Upper lobe of right lung (tissue), 1 donor: ENCODE measurements at places on chromosomes 1 and 21.

GRCh38 chr1:164790081-164790480 lies 231.1 kb downstream of the PBX1 start:
- H3K4me3 ChIP-seq: no peak overlapping the region
- DNase-seq: no peak
- no peak overlapping the region for H3K27ac ChIP-seq
- H3K4me1 ChIP-seq: peaks cover 23% of the 10 kb centered on the region
- H3K36me3 ChIP-seq: peaks cover 10% of the 10 kb centered on the region

- no peaks in the 10 kb centered on the region for H3K36me3 ChIP-seq
- peaks cover 6% of the 10 kb centered on the region for H3K4me1 ChIP-seq
- DNase-seq: no peak
Observed at GRCh38 chr21:26130249-26130881, 40.2 kb downstream of the APP start.

GRCh38 chr1:216765346-216766300 lies 42.4 kb upstream of the ESRRG start:
- H3K4me1 ChIP-seq: no peaks in the 10 kb centered on the region
- no peak for DNase-seq
- no peaks in the 10 kb centered on the region for H3K36me3 ChIP-seq
- H3K27me3 ChIP-seq: no peaks in the 10 kb centered on the region
- no peak overlapping the region for H3K27ac ChIP-seq
- H3K4me3 ChIP-seq: no peak overlapping the region

- H3K36me3 ChIP-seq: no peaks in the 10 kb centered on the region
- H3K27me3 ChIP-seq: no peaks in the 10 kb centered on the region
- H3K4me3 ChIP-seq: no peak overlapping the region
- no peaks in the 10 kb centered on the region for H3K4me1 ChIP-seq
- H3K27ac ChIP-seq: no peak overlapping the region
Observed at GRCh38 chr1:74834261-74834660, 101.3 kb downstream of the TYW3 start.

- no peaks in the 10 kb centered on the region for H3K4me1 ChIP-seq
- DNase-seq: no peak
- H3K36me3 ChIP-seq: no peaks in the 10 kb centered on the region
- H3K27ac ChIP-seq: no peak overlapping the region
Observed at GRCh38 chr1:58446368-58446767, 100.2 kb downstream of the OMA1 start.

- no peak overlapping the region for H3K4me3 ChIP-seq
- DNase-seq: no peak
- no peaks in the 10 kb centered on the region for H3K4me1 ChIP-seq
- H3K27ac ChIP-seq: no peak overlapping the region
- H3K36me3 ChIP-seq: peaks cover 41% of the 10 kb centered on the region
Observed at GRCh38 chr1:27968692-27969091, 8.9 kb downstream of the XKR8 start.
